ENCODE measurements at places on chromosomes 16 and 17.

DNA sequence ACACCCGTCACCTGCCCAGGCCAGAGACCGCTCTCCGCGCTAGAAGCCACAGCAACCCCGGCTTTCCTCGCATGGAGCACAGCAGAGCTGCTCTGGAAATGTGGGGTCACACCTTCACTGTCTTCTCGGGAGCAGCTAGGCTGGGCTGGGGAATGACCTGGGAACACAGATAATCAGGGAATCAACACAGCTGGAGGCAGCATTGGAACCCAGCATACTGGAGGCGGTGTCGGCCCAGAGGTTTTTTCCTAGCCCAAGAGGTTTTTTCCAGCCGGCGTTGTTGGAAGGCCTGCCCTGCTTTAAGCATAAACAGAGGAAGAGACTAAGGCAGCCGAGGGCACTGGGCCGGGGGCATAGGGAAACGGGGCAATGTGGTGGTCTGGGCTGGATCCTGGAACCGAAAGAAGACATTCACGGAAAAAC is 791 bp upstream of the PLD6 start:
- no peak for DNase-seq

GRCh38 chr17:73777131-73777449 is 132.8 kb upstream of the SDK2 start:
- no peak for DNase-seq

DNA sequence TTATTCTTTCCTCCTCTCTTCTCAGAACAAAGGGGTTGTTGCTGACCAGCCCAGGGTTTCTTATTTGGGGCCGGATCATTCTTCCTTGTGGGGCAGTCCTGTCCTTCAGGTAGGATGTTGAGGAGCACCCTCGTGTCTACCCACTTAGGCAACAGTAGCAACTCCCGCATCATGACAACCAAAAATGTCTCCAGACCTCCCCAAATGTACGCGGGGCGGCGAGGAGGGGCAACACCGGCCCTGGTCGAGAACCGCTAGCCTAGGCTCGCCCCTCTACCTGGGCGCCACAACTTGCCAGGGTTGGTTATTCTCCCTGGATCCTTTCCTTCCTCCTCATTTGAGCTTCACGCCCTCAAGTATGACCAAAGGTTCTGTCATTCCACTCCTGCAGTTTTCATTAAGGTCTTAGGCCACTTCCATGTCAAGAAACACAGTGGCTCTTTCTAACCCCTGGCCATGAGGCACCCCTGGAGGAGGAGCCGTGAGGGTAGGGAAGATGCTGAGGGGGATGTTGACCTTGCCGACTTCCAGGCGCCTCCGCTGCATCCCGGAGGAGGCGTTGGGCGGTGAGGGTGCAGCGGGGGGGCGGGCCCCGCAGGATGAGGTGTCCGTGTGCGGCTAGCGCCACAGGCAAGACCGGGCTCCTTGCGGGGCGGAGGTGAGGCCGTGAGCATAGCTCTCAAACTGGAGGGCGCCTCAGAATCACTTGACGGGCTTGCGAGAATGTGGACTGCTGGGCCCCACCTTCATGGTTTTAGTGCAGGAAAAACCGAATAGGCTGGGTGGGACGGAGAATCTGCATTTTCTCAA is 712 bp upstream of the SPECC1 start:
- DNase-seq: no peak

DNA sequence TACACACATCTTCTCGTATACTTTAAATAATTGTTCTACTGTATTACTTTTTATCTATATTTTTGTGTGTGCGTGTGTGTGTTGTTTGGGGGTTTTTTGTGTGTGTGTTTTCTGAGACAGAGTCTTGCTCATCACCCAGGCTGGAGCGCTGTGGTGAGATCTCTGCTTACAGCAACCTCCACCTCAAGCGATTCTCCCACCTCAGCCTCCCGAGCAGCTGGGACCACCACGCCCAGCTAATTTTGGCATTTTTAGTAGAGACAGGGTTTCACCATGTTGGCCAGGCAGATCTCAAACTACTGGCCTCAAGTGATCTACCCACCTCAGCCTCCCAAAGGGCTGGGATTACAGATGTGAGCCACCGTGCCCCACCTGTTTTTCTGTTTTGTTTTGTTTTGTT is 1.5 kb upstream of the CMTM4 start:
- no peak for DNase-seq

DNA sequence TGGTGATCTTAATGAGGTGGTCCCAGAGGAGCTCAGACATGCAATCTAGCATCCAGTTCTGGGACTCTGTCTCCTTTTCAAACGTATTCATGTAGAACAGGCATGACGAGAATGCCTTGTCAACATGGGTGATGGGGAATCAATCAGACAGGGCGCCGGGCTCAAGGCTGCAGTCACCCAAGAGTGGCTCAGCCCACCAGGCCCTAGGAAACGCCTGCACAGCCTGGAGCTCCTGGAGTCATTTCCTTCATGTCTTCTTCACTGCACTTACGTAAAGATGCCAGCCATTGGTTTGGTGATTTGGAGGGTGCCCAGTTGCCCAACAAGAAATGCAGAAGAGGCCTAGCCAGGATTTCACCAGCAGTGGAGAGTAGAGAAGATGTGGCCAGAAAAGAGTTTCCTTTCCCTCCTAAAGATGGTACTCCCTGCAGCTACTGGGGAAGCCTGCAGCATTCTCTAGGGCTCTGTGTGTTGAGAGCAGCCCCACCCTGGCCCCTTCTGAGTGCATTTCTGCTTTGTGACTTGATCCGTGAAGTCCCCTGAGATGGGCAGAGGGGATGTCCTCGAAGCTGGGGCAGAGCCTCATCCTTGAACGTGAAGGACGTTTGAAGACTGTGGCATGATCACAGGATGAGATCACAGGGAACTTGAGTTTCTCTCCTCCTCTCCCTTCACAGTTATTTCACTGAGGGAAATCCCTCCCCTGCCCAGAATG is 24.0 kb upstream of the STH start:
- DNase-seq: no peak

- DNase-seq: no peak
Observed at GRCh38 chr16:4684763-4685162, 8.6 kb upstream of the NUDT16L1 start.

DNA sequence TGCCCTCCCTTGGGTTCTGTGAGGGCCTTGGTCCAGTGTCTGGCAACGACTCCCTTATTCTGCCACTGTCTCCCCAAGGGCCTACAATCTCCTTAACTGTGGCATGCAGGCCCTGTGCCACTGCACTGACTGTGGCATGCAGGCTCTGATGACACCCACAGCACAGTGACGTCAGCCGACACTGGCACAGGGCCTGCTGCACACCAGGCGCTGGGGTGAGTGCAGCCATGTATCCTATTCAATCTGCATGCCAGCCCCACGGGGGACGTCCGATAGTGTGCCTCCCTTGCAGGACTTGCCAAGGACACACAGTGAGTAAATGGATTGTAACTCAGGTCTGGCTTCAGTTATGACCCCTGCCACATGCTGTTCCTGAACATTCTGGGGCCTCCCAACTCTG is 39.8 kb upstream of the RASD1 start:
- DNase-seq: no peak

GRCh38 chr17:51510940-51511339 is 250.6 kb downstream of the UTP18 start:
- no peak for DNase-seq
